ENCODE measurements at places on chromosomes 7 and 10.

DNA sequence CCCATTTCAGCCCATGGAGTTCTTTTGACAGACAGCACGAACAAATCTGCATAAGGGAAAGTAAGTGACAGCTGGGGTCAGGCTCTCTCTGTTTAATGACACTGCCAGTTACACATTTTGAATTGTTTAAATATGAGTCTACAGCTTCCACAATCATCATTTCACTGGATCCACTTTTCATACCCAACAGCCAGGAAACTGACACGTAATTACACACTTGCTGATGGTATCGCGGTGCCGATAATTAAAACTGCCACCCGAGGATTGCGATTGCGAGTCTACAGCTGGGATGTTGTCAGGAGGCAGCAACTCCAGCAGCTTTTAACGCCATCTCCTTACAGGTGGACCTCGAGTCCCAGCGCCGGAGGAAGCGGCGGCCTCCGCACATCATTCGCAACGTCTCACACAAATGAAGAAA is 230.8 kb upstream of the MGMT start:
- DNase-seq: no peak

- no peak for DNase-seq
Measured at GRCh38 chr7:142434666-142435167, 176.9 kb upstream of the PRSS58 start.

- no peak for DNase-seq
Measured at GRCh38 chr10:52481986-52482555, 168.0 kb downstream of the DKK1 start.

GRCh38 chr10:84375011-84375410 is 46.6 kb downstream of the CCSER2 start:
- DNase-seq: peak; percentile 27

DNA sequence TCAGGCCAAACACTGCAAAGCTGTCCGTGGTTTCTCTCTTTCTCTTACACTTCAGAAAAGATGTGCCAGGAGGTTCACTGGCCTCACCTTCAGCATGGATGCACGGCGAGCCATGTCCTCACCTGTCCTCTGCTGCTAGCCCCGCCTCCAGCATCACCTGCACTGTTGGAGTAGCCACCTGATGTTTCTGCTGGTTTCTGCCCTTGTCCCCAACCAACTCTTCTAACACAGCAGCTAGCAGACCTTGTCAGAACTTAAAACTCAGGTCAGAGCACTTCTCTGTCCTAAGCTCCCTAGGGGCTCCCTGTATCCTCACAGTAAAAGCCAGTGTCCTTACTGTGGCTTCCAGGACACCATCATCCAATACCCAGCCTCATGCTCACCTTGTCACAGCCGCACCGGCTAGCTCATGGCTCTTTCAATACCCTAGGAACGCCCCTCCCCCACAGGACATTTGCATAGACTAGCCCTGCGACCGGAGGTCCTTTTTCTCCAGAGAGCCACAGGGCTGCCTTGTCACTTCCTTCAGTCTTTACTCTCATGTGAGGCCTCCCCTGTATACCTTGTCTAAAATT is 15.2 kb downstream of the PALD1 start:
- DNase-seq: no peak

- no peak for DNase-seq
Measured at GRCh38 chr10:44293842-44294241, 91.1 kb downstream of the CXCL12 start.

GRCh38 chr10:133040198-133040597 is 47.5 kb upstream of the ADGRA1 start:
- no peak for DNase-seq

- DNase-seq: no peak
Measured at GRCh38 chr10:32148864-32149251, 92.6 kb upstream of the KIF5B start.

- no peak for DNase-seq
Measured at GRCh38 chr7:108789451-108789850, 219.8 kb downstream of the DNAJB9 start.

DNA sequence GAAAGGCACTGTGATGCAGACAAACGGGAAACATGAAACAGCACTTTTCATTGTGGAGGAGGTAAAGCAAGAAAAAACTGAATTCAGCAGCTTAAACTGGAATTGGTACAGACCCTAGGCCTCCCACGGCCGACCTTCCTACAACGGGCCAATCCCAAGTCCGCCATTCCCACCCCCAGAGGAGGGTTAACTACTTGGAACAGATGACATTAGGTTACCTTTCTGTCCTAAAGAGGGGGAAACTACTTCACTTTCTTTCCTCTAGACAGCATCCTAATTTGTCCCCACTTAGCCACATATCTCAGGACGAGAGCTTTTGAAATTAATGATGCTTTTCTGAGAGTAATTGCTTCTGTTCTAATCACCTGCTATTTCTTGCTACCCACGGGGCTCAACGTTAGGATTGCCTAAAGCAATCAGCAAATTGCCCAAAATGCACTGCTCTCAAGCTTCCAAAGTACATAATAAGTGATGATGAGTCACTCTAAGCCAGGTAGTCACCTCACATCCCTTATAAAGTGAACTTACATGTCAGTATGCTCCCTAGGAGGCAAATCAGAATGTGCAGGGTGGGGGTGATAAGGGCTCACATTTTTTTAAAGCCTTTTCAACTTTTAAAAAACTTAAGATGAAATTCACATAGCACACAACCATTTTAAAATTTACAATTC is 36.7 kb downstream of the LSM5 start:
- DNase-seq: no peak

DNA sequence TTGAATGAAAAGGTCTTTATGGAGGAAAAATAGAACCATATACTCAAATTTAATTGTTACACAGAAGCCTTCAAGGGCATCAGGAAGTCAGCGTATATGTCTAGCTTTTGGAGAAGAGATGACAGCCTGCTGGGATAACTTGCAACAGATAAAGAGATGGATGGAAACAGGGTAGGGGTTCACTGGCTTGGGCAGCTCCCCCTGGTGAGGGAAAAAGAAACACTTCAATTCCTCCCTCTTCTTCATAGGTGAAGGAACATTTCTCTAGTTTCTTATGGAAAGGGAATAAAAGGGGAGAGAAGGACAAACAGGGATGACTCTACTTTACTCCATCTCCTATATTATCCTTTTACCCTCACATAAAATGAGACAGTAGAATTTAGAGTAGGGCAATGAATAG is 635.7 kb downstream of the PHTF2 start:
- DNase-seq: no peak

- DNase-seq: no peak
Measured at GRCh38 chr7:31105256-31105950, 53.3 kb downstream of the ADCYAP1R1 start.

DNA sequence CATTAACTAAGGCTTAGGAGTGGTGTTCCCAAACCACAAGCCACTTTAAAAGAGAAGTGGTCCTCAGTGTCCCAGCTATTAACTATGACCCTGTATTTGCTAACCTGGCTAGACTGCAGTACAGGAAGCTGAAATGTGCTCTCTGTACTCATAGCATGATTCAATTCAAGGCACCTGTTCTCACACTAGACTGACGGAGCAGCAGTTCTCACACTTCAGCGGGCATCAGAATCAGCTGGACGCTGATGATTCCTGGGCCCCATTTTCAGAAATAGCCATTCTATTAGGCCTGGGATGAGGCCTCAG is 24.5 kb upstream of the MSRB2 start:
- no peak for DNase-seq

DNA sequence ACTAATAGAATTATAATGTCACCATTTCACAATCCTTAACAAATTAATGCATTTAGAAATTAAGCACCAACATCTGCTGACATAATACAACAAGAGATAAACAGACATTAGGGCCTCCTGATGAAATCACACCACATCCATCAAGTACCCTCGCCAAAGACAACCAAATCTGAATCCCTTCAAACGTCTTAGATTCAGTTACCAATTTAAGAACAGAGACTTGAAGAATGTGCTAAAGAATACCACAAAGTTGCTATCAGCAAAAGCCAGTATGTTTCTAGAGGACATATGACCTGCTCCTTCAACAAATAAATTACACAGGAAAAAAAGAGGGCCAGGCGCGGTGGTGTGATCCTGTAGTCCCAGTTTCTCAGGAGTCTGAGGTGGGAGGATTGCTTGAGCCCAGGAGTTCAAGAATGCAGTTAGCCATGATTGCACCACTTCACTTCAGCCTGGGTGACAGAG is 144.5 kb downstream of the REEP3 start:
- DNase-seq: no peak

DNA sequence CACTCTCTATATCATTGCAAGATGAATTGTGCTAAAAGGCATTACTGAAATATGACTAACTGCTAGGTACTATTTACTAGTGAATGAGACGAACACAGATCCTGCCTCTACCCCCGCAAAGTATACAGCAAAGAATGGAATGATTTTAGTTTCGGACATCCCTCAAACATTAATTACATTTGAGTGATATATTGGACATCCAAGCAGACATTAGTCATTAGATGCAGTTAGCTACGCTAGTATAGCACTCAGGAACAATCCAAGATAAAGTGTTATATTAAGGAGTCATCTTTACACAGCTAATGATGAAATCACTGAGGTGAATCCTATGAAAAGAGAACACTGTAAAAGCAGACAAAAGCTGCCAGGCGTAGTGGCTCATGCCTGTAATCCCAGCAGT is 7.3 kb upstream of the TAF3 start:
- no peak for DNase-seq

All from activated gamma-delta T cell treated with anti-CD3 and anti-CD28 coated beads, Interleukin-2, amount 50 U/mL, for 16 hours (primary cell).